ENCODE measurements at places on chromosomes 4 and X.

DNA sequence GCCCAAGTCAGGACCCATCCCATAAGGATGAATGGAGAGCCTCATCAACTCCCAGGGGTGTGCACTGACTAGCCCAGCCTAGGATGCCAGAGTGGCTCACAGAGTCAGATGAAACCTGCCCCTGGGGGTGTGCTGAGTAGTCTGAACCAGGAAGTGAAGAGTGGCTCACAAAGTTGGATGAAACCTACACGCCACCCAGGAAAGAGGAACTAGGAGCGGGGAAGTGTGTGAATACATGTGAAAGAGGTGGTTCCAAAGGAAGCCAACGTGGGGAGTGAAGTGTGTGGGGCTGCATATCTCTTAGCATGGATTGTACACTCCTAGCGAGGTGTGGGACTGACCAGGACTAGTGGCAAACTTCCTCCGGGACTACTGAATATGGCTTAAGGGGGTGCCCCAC lies 902.1 kb upstream of the NDST4 start:
- DNase-seq, result no peak

DNA sequence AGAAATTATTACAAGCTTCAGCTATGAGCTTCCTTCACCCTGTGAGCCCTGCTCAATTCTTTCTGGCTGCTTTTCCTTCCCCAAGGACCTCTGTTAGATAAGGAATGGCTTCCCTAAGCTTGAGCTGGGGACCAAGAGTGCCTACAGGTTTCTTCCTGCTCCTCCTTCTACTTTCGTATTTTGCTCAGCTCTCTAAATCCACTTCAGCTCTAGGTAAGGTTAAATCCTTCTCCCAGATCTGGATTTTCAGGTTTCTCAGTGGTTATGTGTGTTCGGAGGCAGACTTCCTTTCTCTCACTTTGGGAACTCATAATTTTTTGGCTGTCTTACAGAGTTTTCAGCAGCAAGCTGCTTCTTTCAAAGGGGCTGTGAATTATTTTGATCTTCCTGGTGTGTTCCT lies 21.9 kb upstream of the ZDHHC15 start:
- DNase-seq, result no peak

DNA sequence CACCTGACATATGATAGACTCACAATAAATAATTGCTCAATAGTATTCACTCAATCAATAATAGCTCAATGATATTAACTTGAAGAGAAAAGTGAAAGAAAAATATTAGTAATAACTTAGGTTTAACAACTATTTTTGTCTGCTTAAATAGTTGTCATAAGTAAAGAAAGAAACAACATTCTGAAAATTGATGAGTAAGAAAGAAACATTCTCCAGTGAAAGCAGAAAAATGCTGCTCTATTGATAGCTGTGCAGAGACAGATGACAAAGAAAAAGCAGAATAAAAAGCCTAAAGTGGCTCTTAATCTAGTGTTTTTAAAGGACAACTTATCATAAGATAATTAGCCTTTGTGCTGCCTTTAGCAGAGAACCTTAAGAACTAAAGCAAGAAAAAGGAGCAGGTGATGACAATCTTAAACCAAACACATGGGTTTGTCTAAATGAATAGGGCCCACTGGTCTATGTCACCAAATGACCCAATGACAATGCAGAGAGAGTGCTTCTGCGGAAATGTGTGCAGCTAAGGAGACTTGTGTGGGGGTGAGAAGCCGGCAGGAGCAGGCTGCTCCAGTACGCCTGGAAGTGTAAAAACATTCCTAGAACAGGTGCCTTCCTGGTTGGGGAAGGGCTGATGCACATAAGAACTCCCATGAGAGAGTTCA lies 13.2 kb downstream of the HS3ST1 start:
- no peak for DNase-seq

DNA sequence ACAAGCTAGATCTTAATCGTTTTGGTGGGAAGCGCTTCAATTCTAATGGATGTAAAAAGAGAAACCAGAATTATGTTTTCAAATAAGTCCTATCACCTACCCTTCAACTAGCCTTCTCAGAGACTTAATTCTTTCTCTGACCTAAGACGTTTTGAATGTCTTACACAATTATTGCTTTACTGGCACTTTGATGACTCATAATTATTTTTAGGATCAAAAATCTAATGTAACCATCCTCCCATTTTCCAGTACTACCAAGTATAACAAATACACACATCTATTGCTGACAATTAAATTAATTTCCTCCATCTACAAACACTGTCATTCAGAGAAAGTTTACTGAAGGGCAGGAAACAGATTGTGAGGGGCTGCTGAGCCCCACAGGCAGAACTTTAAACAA lies 108.6 kb downstream of the PPP3CA start:
- DNase-seq, result no peak

DNA sequence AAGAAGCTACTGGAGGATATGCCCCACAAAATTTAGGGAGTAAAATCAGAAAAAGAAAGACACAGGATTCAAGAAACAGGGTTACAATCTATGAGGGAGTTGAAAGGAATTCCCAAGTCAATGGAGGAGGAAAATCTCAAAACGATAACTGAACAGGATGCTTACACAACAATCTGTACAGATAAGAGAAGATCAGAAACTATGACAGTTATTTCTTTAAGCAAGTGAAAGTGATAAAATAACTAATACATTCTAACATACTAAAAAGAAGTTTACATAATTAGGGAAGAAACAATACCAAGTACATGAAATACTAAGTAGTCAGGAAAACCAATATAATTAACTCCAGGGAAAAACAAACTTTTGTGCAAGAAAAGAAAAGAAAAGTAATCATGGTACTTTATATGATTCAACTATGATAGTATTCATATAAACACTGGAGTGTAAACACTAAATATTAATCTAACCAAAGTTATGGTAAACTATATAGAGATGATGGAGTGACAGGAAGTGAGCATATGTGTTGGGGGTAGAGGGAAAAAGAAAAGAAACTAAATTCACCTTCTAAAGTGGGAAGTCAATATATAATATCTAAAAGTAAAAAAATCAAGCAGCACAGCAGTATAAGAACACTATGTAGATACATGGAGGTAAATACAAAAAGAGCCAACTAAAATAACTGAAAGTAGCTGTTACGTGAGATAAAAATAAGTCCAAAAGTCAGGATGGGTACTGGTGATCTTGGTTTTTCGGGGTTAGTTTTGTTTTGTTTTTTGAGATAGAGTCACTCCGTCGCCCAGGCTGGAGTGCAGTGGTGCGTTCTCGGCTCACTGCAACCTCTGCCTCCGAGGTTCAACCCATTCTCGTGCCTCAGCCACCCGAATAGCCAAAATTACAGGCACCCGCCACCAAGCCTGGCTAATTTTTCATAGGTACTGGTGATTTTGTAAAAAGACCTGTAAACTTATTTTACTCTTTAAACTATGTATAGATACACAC lies 99.3 kb downstream of the TEX11 start:
- no peak for DNase-seq

DNA sequence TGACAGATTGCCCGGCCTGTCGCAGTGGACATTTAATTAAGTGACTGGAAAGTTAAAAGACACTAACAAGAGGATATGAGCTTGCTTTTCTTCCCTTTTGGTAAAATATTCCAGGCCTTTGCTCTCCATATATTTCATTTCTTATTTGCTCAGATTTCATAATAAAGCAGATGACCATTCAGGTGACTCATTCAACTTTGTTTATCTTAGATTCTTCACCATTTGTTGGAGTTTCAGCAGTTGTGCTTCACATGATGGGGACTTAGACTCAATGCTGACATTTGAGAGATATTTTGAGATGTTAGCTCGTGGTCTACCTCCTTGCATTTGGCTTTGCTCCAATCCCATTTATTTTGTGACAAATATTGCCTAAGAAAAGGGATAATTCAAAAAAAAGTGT lies 312.2 kb downstream of the ARHGAP24 start:
- no peak for DNase-seq

DNA sequence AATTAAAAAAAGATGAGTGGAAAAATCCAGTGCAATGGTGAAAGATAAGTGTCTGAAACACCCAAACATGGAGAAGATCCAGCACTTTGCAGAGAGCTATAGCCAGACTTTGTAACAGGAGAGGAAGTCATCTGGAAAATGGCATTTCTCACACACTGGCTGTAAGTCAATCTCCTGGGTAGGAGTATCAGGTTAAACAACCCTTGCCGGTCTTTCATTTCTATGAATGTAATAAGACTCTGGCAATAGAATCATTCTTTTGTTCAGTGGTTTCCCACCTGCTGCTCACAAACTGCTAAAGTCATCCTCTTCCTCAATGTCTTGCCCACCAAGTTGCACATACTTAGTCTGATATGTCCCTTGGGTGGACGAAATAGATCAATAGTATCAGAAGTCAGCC lies 94.0 kb upstream of the ATP8A1 start:
- DNase-seq, result no peak

DNA sequence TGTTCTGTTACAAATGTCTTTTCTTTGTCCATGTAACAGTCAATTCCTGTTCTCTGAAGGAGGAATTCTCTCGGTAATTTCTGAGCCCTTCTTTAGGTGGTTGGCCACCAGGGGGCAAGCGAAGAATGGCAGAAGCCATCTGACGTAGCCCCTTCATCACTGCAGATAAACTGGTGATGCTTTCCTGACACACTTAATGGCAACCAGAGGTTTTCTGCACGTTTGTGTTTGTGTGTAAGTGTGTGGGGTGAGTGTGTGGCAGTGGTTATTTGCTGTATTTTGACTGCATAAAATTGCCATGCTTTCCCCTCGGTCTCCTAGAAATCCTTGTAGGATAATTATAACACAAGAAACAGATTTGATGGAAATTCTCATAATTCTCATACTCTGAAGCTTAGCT lies 64.8 kb upstream of the STOX2 start:
- no peak for DNase-seq
